Stimulated activated CD8-positive, alpha-beta memory T cell treated with anti-CD3 and anti-CD28 coated beads, Interleukin-4, amount 100 ng/mL, for 4 hours (primary cell): ENCODE measurements at places on chromosomes 3 and 15.

DNA sequence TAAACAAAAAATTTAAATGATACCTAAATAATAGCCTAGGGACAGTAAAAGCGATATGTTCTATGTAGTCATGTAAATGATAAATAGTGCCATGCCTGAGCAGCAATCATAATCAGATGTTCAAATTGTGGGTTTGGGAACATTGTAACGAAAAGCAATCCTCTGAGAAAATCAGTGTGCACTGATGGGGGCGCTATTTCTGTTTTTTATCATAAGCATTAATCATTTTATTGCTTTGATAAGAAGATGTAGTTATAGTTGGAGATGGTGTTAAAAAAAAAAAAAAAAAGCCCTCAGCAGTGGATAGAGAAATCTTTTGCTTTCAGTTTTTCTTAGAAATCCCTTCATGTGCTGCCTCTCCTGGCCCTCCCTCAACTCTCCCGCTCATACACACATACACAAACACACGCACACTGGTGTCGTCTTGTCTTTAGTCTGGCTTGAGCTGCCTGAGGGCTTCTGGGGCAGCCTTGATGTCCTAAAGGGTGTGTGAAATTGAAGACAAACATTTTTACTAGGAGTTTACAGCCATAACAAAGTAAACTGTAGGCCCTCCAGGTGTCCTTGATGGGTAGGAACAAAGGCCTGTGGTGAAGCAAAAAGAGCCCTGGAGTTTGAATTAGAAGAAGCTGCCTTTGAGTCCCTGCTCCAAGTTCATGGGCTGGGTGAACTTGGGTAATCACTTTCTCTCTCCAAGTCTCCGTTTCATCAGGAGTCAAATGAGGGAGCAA is 428.1 kb downstream of the SOX2 start:
- no peak for DNase-seq

GRCh38 chr3:107841831-107842230 is 249.0 kb downstream of the CD47 start:
- no peak for DNase-seq

DNA sequence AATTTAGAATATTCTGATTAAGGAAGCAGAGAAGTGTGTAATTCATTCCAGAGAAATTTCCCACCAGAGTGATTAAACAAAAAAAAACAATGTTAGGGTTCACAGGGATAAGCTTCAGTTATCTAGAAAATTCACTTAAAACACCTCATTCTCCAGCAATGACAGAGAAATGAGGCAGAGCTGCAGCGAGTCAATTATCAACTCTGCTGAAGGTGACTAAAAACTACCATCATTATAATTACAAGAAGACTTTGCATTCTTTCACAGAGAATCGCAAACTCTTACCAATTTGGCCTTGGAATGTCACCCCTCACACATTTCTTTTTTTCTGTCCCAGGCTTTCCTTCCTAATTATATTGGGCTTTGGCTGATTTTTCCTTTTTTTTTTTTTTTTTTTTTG is 117.1 kb downstream of the RAB11A start:
- no peak for DNase-seq

DNA sequence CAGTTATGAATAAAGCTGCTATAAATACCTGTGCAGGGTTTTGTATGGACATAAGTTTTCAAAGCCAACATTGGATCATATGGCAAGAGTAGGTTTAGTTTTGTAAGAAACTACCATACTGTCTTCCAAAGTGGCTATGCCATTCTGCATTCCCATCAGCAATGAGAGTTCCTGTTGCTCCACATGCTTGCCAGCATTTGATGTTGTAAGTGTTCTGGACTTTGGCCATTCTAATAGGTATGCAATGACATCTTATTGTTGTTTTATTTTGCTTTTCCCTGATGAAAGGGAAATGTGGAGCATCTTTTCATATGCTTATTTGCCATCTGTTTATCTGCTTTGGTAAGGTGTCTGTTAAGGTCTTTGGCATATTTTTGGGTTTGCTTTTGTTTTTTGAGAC is 22.2 kb upstream of the BLM start:
- no peak for DNase-seq

DNA sequence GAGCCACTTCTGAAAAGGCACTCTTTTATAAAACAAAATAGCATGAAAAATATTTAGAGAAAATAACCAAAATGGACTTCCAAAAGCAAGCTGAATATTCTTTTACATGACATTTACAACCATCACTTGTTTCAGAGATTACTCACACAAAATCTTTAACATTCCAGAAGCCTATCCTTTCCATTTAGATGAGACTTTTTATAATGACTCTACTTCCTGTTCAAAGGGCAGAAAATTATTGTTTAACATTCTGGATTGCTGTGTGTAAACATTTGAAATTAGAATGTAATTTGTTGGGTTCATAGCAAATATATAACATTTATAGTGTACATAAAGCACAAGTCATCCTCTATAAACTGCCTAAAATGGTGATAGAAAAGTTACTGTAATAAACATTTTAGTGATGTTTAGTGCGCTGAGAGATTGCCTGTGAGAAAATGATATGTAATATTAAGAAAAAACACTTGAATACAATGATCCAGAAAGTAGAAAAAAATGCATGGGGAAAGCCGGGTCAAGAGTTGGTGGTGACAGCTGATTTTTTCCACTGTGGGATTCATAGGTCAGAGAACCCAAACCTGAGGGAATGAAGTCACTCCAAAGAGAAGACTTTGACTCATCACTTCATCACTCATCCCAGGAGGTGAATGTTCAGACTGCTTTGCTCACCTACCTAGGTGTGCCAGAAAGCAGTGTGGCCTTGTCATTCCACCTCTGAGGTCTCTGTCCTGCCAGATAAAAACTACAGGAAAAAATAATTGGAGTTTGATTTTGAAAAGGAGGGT is 305.8 kb downstream of the ARPP21 start:
- DNase-seq: no peak

DNA sequence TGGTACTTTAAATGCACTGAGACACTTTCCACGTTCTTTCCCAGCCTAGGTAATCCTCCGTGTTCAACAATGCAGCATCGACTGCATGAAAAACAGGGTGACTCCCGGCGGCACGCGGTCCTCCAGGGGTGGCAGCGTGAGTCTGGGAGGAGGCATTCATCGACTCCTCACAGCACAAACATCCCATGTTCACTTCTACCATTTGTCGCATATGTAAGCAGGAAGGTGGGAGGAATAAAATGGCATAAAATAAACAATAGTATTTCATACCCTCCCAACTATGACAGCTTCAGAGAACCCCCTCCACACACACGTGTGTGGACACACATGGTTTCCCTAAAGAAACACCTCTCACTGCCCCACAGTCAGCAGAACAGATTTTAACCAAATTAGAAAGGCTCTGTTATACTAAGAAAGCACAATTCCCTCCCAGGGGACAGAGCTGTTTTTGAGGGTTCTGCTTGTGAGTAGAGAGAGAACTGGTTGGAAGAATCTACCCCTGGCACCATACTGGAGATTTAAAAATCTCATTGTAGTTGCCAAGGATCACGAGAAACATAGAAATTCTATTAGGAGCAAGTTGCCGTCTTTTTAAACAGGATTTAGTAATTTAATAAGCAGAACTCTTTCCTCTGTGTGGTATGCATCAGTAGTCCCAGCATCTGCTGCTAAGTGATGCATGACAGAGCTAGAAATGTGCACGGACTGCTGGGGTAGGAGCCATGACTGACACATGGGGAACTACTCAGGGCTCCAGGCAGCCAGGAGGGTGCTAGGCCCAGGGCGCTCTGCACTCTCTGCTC is 6.0 kb downstream of the FAM43A start:
- no peak for DNase-seq

DNA sequence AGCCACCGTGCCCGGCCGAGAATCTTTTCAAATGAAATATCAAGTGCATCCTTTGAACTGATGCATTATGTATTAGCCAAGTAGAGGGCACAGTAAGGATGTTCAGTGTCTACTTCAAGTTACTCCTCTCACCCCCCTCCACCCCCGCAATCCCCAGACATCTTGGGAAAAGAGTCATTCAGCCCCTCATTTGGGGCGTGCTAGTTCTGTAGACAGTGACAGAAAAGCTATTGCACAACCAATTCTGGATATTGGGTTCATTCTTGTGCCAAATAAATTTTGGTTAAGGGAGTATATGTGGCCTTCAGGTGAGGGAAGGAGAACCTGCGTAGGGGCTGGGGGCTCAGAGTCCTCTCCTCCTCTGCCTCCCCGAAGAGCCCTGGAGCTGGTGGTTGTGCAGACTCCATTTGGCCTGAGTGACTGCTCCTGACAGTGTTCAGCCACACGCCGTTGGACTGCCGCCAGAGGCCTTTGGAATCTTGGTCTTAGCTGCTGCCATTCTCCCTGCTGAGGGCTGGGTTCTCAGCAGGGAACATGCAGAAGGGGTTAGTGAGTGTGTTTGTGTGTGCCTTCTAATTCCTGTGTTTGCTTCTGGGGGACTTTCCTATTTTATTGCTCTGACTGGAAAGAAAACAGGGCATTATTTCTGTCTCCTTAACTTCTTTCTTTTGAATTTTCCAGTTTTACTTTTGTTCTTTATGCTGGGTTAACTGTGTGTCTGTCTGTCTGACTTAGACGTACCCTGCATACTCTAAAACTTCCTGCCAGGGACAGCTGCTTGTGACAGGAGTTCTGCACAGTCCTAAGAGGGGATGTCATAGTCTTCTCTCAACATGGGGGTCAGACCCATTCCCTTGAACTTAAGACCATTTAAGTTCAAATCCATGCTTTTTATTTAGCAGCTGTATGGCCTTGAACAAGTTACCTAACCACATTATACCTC is 21.0 kb downstream of the RARB start:
- no peak for DNase-seq

DNA sequence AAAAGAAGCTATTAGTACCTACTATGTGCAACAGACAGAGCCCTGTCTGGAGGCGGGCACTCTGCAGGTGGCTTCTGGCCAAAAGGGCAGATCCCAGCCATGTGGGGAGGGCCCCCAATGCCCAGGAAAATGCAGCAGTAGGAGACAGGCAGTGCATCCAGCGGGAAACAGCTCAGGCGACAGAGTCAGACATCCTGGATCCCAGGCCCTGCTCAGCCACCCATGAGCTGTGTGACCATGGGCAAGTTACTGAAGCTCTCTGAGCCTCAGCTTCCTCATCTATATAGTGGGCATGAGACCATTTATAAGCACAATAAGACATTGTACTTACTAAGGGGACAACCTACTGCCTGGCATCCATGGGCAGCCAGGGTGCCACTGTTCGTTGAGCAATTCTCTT is 25.8 kb downstream of the NUP210 start:
- DNase-seq: no peak

DNA sequence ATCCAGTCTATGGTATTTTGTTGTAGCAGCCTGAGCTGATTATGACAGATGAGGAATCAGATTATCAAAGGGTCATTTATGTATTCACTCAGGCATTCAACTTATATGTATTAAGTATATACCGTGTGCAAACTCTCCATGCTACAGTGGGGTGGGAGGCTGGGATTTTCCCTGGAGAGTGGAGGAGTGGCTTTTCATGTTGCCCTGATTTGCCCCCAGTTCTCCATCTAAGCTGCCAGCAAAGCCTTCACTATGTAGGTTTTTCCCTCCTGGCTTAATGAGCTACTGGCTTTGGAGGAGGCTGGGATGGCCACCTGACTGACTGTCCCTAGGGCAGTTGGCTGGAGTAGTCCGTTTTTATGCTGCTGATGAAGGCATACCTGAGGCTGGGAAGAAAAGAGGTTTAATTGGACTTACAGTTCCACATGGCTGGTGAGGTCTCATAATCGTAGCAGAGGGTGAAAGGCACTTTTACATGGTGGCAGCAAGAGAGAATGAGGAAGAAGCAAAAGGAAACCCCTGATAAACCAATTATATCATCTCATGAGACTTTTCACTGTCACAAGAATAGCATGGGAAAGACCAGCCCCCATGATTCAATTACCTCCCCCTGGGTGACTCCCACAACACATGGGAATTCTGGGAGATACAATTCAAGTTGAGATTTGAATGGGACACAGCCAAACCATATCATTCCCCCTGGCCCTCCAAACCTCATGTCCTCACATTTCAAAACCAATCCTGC is 253.9 kb downstream of the RPLP1 start:
- DNase-seq: no peak

DNA sequence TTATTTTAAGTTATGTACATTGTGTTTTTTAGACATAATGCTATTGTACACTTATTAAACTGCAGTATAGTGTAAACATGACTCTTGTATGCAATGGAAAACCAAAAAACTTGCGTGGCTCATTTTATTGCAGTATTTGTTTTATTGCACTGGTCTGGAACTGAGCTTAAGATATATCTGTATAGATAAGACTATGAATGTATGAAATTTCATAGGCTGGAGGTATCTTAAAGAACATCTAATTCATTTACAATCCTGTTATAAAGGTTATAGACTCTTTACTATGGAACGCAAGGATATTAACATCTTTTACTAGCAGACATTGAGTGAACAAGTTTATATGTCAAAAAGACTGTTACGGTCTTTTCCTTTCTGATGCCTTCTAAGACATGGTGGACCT is 459.4 kb downstream of the IL5RA start:
- DNase-seq: no peak

- DNase-seq: no peak
Observed at GRCh38 chr15:73317651-73318462, 50.9 kb downstream of the HCN4 start.

DNA sequence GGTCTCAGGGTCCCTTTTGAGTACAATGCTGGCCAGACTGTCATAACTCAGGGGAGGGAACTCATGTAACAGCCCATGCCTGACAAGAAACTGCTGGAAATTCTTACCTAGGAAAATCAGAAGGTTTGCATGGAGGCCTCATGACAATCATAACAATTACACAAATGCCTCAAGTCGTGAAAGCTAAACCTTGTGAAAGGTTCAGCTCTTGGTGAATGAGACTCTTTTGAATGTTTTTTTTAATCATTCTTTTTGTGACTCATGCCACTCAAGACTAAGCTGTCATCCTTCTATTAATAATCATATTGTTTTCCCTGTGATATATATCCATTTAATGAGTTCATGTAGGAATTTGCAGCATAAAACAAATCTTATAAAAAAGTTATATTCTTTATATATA is 61.4 kb upstream of the LEKR1 start:
- DNase-seq: no peak

GRCh38 chr3:114108137-114108536 is 51.6 kb downstream of the QTRT2 start:
- no peak for DNase-seq

GRCh38 chr15:81785181-81785580 is 260.6 kb downstream of the MEX3B start:
- DNase-seq: no peak

DNA sequence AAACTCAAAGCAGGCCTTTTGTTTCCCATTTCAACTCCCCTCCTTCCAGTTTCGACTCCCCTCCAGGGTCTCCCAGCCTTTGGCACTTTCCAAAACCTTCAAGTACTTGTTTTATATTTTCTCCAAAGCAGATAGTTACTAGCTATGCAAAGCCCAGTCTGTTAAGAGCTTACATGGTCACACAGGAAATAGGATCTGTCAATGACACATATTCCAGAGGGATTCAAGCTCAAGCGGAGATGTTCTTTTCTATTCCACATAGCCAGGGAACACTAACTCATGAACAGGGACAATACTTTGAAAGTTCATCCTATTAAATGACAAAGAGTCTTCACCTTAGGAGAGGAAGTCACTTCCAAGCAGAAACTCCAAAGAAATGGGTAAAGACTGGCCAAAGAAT is 18.6 kb downstream of the SUCLG2 start:
- DNase-seq: no peak

GRCh38 chr3:45105855-45106671 is 40.1 kb downstream of the CDCP1 start:
- no peak for DNase-seq
